Right cardiac atrium (tissue), 5 donors: ENCODE measurements at places on chromosomes 13 and 19. TPM values are rescaled to one million over a fixed set of nuclear protein-coding genes. Genes with fewer than 3 reads are reported as not detected.

DNA sequence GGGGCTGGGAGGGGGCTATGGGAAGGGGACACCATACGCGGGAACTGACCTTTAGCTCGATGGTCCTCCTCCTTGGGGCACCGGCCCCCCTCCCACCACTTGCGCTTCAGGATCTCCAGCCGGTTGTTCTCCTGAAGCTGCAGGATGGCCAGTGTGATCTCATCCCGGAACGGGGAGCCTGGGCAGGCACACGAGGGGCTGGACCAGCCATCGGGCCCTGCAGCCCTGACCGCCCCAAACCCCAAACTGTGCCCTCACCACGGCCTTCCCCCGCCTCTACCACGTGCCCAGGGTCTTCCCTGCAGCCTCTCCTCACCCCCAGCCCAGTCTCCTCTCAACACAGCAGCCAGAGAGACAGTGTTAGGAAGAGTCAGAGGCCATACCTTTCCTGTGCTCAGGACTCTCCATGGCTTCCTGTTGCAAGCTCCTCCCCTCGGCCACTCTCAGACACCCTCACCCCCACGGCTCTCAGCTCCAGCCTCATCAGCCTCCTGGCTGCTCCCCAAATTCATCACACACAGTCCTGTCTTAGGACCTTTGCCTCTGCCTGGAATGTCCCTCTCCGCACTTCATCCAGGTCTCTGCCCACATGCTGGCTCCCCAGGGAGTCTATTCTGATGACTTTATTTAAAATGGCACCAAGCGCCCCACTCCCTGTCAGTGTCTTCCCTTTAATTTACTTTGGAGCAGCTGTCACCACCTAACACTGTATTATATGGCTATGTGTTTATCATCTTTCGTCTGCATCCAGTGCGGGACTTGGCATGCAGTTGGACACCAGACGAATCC is 9.7 kb upstream of the ATP1A3 start:
- no peak for DNase-seq

DNA sequence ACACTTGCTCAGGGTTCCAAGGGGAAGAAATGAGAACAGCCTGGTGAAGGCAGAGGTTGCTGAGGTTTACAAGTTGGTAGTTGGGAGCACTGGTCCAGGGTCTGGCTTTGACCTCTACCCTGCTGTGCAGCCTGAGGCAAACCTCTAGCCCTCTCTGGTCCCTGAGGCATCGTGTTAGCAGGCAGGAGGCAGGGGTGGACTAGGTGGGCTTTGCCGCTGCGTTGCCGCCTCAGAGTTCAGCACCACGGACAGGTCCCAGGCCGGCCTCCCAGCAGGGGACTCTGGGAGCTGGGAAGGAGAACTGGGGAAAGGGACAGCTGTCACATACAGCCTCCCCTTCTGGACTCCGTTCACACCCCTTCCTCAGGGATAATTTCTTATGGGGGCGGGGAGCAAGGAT is 3.1 kb downstream of the NCAN start:
- peak; percentile 76 for DNase-seq

DNA sequence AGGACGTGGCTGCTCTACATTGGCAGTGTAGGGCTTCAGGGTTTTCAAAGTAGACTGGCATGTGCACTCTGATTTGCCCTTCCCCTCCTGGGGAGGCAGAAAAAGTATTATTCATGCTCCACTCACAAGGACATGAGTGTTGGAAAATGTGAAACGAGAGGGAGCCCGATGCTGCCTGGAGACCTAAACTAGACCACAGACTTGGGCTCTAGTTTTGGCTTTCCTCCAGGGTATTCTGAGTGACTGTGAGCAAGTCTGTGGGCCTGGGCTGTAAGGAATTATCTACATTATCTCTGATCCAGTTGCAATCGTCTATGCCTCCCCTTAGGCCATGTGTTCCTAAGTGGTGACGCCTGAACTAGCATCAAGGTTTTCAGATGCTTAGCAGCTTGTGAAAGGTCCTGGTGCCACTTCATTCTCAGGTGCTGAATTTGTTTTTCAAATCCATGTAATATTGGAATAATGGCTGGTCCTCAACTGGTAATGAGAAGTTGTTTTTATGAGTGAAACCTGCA is 55.0 kb downstream of the MRPL57 start:
- no peak for DNase-seq

- DNase-seq = no peak
Measured at GRCh38 chr13:50396001-50396400, 380.8 kb downstream of the KCNRG start.

DNA sequence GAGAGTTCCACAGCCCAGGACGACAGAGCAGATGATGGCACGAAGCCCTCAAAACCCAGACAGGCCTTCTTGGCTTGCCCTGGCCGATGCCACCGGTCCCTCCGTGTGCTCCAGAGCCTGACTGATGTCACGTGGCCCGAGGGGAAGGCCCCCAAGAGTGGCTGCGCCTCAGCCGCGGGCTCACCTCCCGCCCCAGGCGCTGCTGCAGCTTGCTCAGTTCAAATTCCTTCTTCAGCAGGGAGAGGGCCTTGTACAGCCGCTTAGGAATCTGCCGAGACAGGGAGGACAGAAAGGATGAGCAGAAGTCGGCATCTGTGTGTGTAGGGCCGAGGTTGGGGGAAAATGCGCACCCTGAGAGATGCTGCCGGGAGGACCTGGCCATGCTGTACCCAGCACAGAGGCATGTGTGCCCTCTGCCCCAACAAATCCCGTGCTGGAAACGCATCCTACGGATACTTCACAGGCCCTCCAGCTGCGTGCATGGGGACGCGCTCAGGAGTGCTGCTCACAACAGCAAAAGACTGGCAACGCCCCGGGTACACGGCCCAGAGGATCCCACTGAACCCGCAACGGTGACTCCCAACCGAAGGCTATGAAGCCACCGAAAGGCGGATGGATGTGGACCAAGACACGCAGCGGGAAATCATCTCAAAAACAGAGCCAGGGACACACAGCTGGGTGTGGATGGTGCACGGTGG is 12.9 kb downstream of the LONP1 start:
- peak; percentile 36 for DNase-seq

DNA sequence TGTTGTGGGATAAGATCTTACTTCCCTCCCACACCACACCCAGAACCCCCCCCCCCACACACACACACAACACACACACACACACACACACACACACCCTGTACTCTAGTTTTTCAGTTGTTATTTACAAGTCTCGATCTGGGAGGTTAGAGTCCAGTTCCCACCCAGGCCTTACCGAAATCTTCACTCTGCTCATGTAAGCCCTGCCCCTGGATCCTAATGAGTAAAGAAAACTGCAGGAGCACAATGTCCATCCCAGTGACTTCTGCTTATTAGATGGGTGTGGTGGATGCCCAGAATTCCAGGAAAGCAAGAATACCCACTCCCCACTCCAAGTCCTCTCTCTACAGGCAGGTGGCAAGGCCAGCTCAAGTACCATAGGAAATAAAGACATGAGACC is 23.0 kb downstream of the STARD13 start:
- no peak for DNase-seq

- peak; percentile 64 for DNase-seq
Measured at GRCh38 chr19:58477871-58478270, 1.7 kb downstream of the ZNF446 start.

- no peak for DNase-seq
Measured at GRCh38 chr13:65301506-65301905, 1928.6 kb downstream of the PCDH9 start.

DNA sequence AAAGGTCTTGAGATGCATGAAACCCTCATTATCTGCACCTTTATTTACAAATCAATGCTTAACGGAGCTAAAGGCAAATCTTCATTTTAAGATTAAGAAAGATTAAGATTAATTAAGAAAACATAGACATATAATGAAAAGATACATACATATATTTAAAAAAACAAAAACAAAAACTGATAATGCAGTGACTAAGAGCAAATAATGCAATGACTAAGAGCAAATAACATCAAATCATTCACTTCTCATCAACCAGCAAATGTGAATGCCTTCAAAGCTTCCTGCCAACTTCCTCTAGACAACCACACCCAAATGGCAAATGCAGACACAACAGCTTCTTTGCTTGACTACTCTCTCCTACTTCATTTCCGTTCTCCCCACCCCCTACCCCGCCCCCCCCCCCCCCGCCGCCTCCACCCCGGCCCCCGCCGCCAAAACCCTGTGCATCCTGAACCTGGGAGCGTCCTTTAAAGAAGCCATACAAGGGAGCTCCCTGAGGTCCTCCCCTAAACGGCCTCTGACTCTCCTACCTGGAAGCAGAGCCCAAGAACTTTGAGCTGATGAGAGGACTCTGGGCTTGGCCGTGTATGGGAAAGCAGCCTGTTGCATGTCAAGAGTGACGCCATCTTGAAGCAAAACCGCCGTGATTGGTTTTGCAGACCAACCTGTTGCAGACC is 24.5 kb downstream of the TEX101 start:
- no peak for DNase-seq

GRCh38 chr19:38352611-38353010 is 17.0 kb downstream of the CATSPERG start:
- no peak for DNase-seq

Gene ATP8A2
- 0.14 TPM for total RNA-seq

Gene LGI4
- total RNA-seq = 37.6 TPM

Gene GIPR
- total RNA-seq = 8.5 TPM

Gene CD177
- 0.17 TPM for total RNA-seq

Gene IGLON5
- total RNA-seq = 0.31 TPM
